ENCODE measurements at places on chromosomes 3 and 15.

GRCh38 chr3:182220471-182220870 is 508.7 kb downstream of the SOX2 start:
- no peak for DNase-seq
- no peaks in the 10 kb centered on the region for H3K36me3 ChIP-seq
- H3K4me1 ChIP-seq: no peaks in the 10 kb centered on the region

GRCh38 chr15:68223171-68223570 is 6.4 kb downstream of the CLN6 start:
- no peak for DNase-seq
- H3K4me1 ChIP-seq: peaks cover 11% of the 10 kb centered on the region
- peak overlapping the region; percentile 68 for H3K27ac ChIP-seq

- H3K27ac ChIP-seq: peak overlapping the region; percentile 78
- peaks cover 9% of the 10 kb centered on the region for H3K27me3 ChIP-seq
- H3K4me1 ChIP-seq: peaks cover 40% of the 10 kb centered on the region
- peak overlapping the region; percentile 90 for H3K4me3 ChIP-seq
- no peaks in the 10 kb centered on the region for H3K36me3 ChIP-seq
- peak; percentile 72 for DNase-seq
These were observed 416 bp upstream of the CORO2B start for GRCh38 chr15:68578175-68578979.

GRCh38 chr3:13018561-13019242 is 54.5 kb downstream of the IQSEC1 start:
- no peak for DNase-seq
- no peaks in the 10 kb centered on the region for H3K27me3 ChIP-seq
- peak overlapping the region; percentile 95 for H3K4me3 ChIP-seq
- peak overlapping the region; percentile 96 for H3K27ac ChIP-seq
- peaks cover 93% of the 10 kb centered on the region for H3K4me1 ChIP-seq

DNA sequence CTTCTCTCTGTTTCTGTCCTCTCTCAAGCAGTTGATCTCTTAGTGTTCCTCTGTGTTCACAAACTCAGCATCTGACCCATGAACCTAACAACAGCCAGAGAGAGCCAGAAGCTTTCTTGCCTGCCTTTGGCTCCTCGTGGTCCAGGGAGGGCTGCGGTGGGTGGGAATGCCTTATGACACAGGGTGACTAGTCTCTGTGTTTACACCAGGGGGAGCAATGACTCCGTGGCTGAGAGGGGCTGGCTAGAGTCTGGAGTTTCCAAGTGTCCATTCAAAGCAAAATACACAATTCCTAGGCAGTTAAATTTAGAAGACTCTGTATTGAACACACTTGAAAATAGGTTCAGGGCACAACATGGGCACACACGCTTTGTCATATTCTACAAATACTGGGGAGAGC is 370.0 kb upstream of the FRG2C start:
- H3K27ac ChIP-seq: no peak overlapping the region
- no peak overlapping the region for H3K4me3 ChIP-seq
- DNase-seq: no peak
- H3K36me3 ChIP-seq: no peaks in the 10 kb centered on the region
- no peaks in the 10 kb centered on the region for H3K27me3 ChIP-seq

DNA sequence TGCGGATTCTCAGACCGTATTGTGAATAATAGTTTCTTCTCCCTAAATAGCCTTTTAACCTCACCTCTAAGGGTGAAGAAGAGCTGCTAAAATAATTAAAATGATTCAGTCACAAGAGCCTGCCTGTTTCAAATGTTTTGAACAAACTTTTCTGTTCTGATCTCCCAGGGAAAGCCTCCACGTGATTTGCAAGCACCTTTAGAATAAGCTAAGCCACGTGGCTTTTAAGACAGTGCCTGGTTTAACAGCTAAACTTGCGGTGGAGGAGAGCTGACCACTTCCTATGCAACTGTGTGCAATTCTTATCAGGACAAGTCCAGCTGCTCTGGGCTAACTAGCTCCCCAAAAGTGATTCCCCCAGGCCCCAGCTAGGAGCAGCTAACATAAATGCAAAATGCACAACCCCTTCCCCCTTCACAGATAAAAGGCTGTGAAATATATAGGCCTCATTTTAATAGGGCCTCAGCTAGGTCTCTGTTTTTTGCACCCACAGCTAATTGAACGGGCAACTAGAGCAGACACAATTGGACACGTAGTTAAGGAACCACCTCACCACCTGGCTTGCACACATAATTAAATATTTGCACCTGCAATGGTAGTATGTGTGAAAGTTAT is 401.2 kb upstream of the NR2F2 start:
- no peaks in the 10 kb centered on the region for H3K27me3 ChIP-seq
- no peak overlapping the region for H3K27ac ChIP-seq
- no peaks in the 10 kb centered on the region for H3K4me1 ChIP-seq

DNA sequence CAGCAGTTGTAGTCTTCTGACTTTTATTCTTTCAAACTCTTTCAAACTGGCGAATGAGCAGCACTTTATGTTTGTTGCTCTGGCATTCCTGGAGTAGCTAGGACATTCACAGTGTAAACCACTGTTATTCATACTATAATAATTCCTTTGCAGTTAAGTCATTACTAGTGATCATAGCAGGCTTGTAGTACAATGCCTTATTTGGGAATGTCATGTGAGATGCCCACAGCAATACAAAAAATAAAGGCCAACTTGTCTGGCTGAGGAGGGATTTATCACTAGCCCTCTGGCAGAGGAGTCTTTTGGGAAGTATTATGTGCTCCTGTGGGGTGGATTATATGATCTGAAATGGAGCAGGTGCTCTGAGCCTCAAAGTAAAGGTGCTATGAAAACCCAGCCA is 197.2 kb downstream of the VGLL3 start:
- H3K27me3 ChIP-seq: no peaks in the 10 kb centered on the region
- no peak overlapping the region for H3K4me3 ChIP-seq
- H3K27ac ChIP-seq: no peak overlapping the region

GRCh38 chr3:156217674-156218352 is 97.4 kb downstream of the KCNAB1 start:
- H3K27me3 ChIP-seq: peaks cover 19% of the 10 kb centered on the region
- H3K4me3 ChIP-seq: no peak overlapping the region
- no peak overlapping the region for H3K27ac ChIP-seq

GRCh38 chr3:116199063-116199462 is 246.2 kb downstream of the LSAMP start:
- H3K4me1 ChIP-seq: no peaks in the 10 kb centered on the region
- H3K36me3 ChIP-seq: no peaks in the 10 kb centered on the region
- no peak overlapping the region for H3K4me3 ChIP-seq
- DNase-seq: no peak

DNA sequence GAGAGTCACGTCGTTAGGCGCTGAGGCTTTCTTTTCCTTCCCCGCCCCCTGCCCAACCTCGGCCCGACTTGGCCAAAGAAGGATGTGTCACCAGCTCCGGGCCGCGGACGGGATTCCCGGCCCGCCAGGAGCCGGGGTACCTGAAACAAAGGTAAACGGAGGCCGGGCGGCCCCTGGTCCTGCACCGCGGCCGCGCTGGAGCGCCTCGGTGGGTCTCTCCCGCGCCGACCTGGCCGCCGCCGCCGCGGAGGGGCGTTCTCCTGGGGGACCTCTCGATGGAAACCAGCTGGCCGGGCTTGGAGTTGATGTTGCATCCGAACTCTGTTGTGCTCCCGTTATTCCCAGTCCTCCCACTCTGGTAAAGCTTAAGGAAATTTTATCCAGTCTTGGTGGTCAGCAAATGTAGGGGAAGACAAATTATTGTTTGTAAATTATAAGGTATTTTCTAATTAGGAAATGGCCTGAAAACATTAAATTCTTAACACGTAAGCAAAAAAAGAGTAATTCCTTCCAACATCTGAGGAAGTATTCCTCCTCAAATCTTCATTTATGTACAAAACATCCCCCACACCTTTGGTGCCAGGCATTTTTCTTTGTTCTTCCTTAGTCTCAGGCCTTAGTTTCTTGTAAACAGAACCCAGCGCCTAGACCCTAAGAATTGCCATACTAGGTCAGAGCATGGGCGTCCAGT is 888 bp downstream of the PPP2R3A start:
- H3K27me3 ChIP-seq: peaks cover 47% of the 10 kb centered on the region
- H3K27ac ChIP-seq: no peak overlapping the region
- peak overlapping the region; percentile 72 for H3K4me3 ChIP-seq
- DNase-seq: peak; percentile 1
- no peaks in the 10 kb centered on the region for H3K4me1 ChIP-seq

DNA sequence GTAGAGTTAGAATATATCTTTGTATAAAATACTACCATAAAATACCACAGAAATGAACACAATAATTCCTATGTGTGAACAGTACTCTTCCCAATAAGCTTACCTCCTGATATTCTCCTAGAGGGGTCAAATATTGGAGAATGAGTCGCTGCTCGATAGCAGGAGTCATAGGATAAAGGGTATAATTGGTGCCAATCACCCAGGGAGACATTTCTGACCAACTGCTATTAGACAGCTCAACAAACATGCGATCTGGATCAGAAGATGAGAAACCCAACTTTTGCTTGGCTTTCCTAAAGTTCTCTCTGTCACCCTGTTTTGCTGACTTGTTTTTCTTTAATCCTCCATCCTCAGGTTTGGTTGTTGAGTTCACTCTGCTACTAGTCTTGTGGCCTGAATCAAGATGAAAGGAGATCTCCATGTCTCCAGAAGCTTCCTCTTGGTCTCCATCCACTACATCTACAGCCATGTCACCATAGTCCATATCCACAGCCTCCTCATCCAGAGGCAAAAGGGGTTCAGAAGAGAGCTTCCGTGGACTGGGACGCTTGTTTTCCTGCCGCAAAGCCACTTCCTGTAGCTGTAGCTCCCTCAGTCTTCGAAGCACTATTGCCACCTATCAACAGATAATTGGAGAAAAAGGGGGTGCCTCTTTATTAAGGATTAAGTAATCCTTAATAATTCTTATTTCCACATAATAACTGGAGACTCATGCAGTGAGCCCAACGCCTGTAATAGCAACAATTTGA is 50.4 kb downstream of the RBM15B start:
- DNase-seq: no peak
- H3K4me1 ChIP-seq: no peaks in the 10 kb centered on the region
- no peaks in the 10 kb centered on the region for H3K27me3 ChIP-seq
- H3K36me3 ChIP-seq: peaks cover 15% of the 10 kb centered on the region
- H3K27ac ChIP-seq: no peak overlapping the region

GRCh38 chr15:83200162-83200561 is 7.5 kb downstream of the HDGFL3 start:
- H3K27me3 ChIP-seq: no peaks in the 10 kb centered on the region
- no peak overlapping the region for H3K4me3 ChIP-seq
- no peak for DNase-seq
- H3K36me3 ChIP-seq: no peaks in the 10 kb centered on the region
- H3K27ac ChIP-seq: no peak overlapping the region

GRCh38 chr3:114363554-114364202 is 69.8 kb downstream of the TIGIT start:
- H3K36me3 ChIP-seq: no peaks in the 10 kb centered on the region
- no peak overlapping the region for H3K27ac ChIP-seq
- no peak for DNase-seq

GRCh38 chr3:117486719-117487716 is 777.4 kb downstream of the TUSC7 start:
- DNase-seq: no peak
- no peaks in the 10 kb centered on the region for H3K4me1 ChIP-seq
- no peak overlapping the region for H3K27ac ChIP-seq
- H3K27me3 ChIP-seq: no peaks in the 10 kb centered on the region
- H3K36me3 ChIP-seq: no peaks in the 10 kb centered on the region
- no peak overlapping the region for H3K4me3 ChIP-seq

DNA sequence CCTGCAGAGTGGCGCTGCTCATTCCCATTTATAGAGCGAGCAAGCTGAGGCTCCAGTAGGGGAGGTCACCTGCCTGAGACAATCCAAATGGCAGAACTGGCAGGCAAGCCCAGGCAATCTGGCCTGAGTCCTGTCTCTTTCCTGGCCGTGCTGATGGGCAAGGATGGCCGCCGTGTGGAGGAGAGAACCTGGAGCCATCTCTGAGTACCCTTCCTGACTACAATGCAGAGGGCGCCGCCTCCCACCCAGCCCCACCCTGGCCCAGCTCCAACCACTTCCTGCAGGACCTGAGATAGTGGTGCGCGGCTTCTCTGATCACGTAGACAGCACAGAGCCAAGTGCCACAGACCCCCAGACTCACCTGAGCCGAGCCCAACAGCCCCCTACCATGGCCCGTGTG is 7.0 kb downstream of the TLR9 start:
- no peak overlapping the region for H3K27ac ChIP-seq
- peaks cover 47% of the 10 kb centered on the region for H3K4me1 ChIP-seq
- DNase-seq: no peak
- H3K36me3 ChIP-seq: peaks cover 16% of the 10 kb centered on the region
- H3K27me3 ChIP-seq: no peaks in the 10 kb centered on the region

GRCh38 chr3:187684880-187685279 is 14.7 kb upstream of the SST start:
- H3K27me3 ChIP-seq: peaks cover 36% of the 10 kb centered on the region
- H3K4me3 ChIP-seq: no peak overlapping the region
- no peaks in the 10 kb centered on the region for H3K36me3 ChIP-seq
- DNase-seq: no peak
- no peaks in the 10 kb centered on the region for H3K4me1 ChIP-seq

DNA sequence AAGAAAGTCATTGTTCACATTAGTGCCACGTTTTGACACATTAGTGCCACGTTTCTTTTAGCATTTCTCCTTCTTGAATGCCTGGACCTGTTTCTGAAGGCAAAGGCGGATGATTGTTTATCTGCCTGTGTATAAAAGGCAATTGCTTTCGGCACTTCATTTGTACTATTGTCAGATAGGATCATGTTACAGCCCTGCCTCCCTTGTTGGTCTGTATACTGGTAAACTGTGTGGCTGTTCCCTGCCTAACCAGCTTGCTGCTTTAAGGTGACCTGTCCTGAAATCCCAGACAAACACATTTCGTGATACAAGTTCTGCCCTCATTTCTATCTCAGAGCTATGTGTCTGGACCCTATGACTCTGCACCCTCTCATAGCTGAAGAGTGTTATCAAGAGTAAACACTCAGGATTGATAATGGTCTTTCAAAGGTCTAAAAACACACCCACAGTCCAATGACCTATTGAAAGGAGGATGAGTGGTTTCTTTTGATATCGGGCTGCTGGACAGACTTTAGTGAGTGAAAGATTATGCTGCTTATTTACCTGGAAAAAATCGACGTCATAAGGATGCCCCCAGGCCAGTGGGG is 276.3 kb upstream of the MCTP2 start:
- DNase-seq: no peak
- no peaks in the 10 kb centered on the region for H3K4me1 ChIP-seq
- H3K36me3 ChIP-seq: no peaks in the 10 kb centered on the region
- no peak overlapping the region for H3K27ac ChIP-seq
- H3K27me3 ChIP-seq: no peaks in the 10 kb centered on the region

- H3K36me3 ChIP-seq: no peaks in the 10 kb centered on the region
- H3K4me1 ChIP-seq: no peaks in the 10 kb centered on the region
- peaks cover 30% of the 10 kb centered on the region for H3K27me3 ChIP-seq
- no peak for DNase-seq
- no peak overlapping the region for H3K4me3 ChIP-seq
- H3K27ac ChIP-seq: no peak overlapping the region
These were observed 46.1 kb downstream of the CPA3 start for GRCh38 chr3:148911173-148911572.

- no peak overlapping the region for H3K4me3 ChIP-seq
- no peaks in the 10 kb centered on the region for H3K4me1 ChIP-seq
- peaks cover 8% of the 10 kb centered on the region for H3K27me3 ChIP-seq
- H3K27ac ChIP-seq: no peak overlapping the region
These were observed 115.8 kb downstream of the RPLP1 start for GRCh38 chr15:69568173-69569009.

All from naive B cell (primary cell).